ENCODE measurements at places on chromosomes 6 and 20.

DNA sequence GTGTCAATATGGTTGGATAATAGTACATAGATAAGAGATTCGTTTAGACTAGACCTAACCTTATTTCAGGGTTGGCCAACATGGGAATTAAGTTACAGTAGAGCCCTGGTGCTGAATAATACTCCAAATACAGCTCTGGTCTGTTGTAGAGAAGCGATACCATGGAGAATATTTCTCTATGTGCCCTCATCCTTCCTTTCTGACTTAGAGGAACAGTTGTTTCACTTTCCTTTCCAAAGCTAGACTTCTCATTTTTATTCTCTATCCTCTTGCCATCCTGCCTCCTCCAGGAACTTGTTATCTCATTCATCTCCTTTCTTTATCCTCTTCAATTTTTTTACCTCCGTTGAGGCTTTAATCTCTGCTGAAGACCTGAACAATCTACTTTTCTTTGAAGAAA lies 68.9 kb downstream of the EDN1 start:
- DNase-seq, result no peak

DNA sequence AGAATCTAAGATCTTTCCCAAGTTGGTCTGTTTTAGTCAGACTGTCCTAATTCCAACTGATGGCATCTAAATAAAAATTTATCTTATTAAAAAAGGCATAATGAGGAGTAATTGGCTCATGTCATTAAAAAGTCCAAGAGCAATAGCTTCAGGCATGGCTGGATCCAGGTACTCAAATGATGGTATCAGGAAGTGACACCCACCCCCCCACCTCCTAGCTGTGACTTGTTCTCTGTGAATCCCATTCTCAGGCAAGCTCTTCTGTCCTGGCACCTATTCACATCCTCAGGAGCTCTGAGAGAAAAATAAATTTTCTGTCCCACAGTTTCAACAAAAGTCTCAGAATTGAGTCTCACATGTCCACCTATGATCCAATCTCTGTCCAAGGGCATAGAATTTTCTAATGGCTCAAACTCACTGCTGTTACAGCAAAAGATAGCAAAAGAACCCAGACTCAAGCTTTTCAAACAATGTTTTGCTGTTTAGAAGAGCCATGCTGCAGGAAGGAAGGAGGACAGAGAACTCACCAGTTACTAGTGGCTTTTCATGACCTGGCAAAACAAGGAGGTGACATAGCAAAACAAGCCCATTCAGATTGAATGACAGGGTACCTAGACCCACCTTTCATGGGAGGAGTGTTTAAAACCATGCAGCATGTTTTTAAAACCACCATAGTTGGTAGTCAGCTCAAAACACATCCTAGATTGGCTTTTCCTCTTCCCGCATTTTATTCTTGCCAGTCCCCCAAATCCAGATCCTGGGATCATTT lies 496.1 kb downstream of the PREX1 start:
- DNase-seq, result no peak

DNA sequence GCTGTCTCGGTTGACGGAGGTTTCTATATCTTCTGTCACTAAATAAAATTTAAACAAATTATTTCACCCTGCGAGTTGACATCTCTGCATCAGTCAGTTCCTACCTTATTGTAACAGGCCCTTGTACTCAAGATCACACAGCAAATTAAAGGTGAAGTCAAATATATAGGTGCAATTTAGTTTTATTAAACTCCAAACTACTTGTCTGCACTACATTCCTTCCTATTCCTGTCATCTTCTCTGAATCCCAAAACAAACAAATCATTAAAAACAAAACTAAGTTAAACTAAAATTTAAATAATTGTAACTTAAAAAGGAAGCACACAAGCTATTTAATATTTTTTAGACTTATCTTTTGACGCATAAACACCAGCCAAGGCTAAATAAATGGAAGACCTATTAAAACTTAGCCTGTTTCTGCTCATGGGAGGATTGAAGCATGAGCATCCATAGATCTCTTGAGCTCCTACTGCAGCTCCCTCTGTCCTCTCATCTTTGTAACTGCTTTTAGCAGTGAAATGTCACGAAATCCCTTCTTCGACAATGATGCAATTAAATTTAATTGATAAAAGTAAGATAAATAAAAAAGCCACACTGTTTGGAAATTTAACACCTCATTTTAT lies 1152.3 kb upstream of the GJE1 start:
- DNase-seq, result no peak

- no peak for DNase-seq
Measured at GRCh38 chr6:70274338-70274737, 28.5 kb downstream of the COL9A1 start.

DNA sequence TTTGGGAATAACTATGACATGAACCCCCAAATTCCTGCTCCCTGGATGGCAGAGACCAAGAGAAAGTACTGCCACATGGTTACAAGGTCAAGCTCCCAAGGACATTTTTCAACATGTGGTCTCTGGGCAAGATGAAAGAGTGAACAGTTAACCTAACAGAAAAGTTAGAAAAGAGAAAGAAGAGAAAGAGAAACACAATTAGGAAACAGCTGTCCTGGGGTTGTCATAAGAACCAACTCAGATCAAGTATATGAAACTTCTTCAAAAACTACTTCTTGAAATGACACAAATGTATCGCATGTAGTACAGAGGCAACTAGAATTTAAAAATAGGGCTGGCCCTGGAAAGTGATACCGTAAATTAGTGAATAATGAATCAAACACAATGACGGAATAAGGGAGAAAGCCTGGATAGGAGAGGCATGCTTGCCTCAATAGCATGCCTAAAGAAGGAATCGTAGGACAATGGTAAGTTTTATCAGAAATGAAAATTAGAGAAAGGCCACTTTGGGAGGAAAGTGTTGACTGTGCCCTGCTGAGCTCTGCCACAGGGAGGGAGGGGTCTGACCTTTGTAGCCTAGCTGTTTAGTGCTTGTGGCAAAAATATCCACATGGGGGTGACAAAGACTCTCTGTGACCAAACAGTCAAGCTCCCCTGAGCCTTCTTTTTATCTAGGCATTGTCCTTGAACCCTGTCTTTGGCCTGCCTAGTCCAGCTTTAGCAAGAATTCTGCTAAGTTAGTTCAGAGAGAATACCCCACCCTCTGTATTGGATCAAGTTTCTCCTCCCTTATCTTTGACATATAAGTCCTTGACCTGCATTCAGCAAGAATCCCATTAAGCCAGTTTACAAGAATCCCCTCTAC lies 4.3 kb upstream of the DCBLD1 start:
- DNase-seq, result peak; percentile 49

- DNase-seq, result no peak
Measured at GRCh38 chr20:33926425-33926824, 67.3 kb upstream of the RALY start.

GRCh38 chr20:44745598-44746366 lies at the start of gene KCNK15:
TSS of gene KCNK15 (plus strand) at chr20:44745865. CDS start at chr20:44745911, 46 bp downstream.
- peak; percentile 57 for DNase-seq

DNA sequence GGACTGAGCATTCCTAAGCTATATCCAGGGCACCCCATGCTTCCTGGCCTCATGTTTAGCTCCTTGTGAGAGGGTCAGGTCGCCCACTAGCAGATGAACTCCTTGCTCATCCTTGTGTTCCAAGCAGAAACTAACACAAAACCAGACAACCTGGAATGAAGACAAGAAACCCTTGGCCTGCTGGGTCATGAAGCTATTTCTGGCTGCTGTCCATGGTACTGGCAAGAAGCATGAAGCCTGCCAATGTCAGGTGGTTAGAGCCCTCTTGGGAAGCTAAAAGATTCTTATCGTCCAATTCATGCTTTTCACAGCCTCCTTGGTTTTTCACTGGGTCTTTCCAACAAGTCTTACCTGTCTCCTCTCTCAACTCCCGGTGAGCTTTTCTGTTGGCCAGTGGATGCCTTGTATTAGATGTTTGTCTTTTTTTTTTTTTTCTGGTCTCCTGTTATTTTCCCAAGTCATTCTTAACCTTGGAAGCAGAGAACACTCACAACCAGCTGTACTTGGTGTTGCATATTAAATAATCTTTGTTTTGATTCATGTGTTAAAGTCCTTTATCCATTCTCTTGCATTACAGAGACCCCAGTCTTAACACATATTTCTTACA lies 180.3 kb downstream of the ANKRD60 start:
- no peak for DNase-seq

DNA sequence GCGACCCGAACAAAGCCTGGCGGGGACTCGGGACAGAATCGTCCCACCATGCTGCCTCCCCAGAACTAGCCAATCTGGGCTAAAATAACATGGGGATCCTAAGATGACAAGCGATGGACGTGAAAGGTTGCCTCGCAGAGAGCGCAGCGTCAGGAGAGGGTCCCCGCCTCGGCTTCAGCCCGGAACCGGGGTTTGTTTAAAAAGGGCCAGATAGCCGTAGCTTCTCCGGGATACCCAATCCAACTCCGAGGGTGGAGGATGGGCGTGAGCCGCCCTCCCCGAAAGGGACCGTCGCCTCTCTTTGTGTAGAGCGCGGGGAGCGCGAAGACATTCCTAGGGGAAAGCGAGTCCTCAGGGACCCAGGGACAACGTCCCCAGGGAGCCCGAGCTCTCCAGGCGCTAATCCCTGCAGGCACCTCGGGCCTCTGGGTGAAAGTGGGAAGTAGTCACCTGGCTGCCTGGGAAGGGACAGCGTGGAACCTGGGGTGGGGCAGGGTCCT lies 643 bp downstream of the CD24 start:
- peak; percentile 87 for DNase-seq

DNA sequence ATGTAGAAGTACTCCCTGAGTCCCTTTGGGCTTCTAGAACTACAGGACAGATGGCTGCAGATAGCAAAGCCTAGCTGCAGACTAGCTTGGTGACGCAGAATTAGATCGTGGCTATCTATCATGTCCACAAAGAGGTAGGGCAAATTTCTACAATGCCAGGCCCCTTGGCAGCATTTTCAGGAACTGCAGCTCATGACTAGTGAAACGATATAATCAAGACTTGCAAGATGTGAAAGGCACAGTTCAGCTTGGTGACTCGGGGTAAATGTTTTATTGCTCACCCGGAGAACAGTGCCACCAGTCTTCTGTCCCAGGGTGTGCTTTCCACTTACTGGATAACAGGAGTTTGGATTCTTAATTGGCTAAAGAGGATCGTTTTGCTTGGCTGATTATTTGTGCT lies 108.7 kb upstream of the LY86 start:
- DNase-seq, result no peak

GRCh38 chr6:154515826-154516225 lies 5.3 kb upstream of the CNKSR3 start:
- DNase-seq, result no peak

DNA sequence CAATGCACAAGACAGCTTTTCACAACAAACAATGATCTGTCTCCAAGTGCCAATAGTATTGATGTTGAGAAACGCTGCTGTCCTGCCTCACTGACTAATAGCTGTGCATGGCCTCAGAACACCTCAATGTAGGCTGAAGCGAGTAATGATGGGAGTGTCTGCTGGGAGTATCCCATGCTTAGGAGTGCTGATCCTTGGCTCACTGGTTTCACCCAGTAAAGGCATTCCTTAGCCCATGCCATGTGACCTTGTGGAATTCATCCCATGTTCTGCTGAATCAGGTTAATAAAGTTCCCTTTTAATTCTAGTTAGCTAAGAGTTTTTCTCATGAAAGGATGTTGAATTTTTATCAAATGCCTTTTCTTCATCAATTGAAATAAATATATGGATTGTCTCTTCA lies 3.8 kb upstream of the WFDC12 start:
- no peak for DNase-seq

GRCh38 chr6:32662836-32663235 lies 3.6 kb downstream of the HLA-DQB1 start:
- DNase-seq, result no peak

DNA sequence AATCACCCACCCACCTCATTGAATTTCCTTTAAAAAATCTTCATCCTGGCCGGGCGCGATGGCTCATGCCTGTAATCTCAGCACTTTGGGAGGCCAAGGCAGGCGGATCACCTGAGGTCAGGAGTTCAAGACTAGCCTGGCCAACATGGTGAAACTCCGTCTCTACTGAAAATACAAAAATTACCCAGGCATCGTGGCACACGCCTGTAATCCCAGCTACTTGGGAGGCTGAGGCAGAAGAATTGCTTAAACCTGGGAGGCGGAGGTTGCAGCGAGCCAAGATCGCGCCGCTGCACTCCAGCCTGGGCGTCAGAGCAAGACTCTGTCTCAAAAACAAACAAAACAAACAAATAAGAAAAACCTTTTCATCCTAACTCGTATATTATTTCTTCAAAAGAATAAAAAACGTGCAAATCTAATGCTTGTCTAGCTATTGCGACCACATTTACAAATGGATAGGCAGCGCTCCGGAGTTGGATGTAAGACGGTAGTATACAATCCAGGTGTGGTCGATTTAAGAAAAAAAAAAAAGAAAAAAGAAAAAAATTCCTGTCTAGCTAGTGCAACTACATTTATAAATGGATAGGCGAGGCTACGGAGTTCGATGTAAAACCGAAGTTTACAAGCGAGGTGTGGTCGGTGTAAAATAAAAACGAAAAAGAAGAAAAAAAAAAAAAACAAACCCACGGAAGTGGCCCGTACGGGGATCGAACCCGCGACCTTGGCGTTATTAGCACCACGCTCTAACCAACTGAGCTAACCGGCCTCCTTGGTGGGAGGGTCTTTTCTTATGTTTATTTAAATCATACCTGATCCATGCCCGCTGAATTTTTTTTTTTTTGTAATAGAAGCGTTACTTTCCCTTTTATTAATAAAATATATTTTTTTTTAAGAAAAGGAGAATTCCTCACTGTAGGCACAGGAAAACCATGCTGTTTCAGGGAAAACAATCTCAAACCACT lies 70.7 kb upstream of the PRSS16 start:
- DNase-seq, result peak; percentile 85

DNA sequence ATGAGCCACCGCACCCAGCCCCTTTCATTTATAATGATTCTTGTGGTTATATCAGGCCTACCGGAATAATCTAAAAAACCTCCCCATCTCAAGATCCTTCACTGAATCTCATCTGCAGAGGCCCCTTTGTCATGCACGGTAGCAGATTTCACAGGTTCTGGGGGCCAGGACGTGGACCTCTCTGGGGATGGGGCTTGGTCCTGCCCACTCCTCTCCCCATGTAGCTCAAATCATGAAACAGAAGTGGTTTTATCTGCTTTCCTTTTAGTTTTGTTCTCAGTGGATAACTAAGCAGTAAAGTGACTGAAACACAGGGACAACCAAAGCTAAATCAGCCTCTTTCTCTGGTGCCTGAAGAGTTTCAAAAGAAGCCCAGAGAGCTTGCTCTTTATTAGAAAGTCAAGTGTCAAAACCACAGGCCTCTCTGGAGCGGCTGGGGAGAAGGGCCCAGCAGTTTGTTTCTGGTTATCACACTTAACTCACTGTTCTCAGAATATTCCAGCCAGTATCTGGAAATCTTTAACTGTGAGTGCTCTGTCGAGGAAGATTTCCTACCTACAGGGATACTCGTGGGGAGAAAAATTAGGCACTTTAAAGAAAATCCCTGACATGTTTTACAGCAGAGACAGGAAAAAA lies 60.6 kb upstream of the FAM184A start:
- no peak for DNase-seq

GRCh38 chr6:14738933-14739332 lies 506.9 kb upstream of the JARID2 start:
- peak; percentile 17 for DNase-seq

Measured in NCI-H1417 (cell line).